ENCODE measurements at places on chromosomes 5 and 9.

- no peak for DNase-seq
These were observed 2.8 kb downstream of the DCANP1 start for GRCh38 chr5:135444360-135444759.

GRCh38 chr9:133979273-133979920, 12.7 kb downstream of the VAV2 start:
- no peak for DNase-seq

DNA sequence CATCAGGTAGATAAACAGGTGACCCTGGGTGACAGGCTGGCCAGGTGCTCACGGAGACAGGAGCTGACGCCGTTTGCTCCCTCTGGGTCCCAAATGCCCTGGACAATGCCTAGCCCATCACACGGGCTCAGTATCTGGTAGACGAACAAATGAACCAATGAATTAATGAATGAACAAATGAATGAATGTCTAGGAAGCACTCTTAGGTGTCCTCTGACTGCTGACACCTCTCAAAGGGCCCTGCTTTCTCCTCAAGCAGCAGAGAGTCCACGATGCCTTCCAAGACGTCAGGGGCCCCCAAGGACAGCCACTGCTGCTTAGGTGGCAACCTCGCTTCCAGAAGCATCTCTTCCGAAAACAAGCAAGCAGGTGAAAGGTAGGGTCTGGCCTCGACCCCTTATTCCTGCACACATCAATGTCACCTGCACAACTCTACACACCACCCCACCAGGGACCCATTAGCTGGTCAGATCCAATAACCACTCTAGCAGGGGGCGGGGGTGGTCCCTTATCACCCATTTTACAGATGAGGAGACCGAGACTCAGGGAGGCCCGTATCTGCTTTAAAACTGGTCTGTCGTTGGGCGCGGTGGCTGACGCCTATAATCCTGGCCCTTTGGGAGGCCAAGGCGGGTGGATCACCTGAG, 45.2 kb downstream of the VAV2 start:
- no peak for DNase-seq

DNA sequence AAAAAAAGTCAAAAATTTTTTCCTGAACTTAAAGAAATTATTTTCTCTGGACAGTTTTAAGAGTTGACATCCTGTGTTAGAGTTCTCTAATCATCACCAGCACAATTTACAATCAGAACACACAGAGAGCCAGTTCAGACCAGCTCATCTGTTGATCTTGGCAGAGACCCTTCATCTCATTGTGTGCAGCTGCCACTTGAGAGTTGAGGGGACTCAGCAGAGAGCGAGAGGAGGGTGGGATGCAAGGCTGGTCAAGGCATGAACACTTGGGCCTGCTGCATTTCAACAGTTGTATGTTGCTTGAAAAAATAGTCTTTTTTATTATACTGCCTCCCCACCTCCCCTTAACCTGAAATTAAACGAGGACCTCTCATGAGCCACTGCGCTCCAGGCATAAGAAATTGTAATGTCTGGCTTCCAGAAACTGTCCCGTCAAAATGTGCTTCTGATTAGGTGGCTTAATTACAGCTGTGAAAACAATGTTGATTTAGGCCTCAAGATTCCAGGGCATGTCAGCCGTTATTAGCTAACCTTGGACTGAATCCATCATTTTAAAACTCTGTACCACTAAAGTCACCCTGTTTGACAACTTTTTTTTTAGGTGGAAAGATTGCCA, 383.6 kb downstream of the CCDC171 start:
- no peak for DNase-seq

DNA sequence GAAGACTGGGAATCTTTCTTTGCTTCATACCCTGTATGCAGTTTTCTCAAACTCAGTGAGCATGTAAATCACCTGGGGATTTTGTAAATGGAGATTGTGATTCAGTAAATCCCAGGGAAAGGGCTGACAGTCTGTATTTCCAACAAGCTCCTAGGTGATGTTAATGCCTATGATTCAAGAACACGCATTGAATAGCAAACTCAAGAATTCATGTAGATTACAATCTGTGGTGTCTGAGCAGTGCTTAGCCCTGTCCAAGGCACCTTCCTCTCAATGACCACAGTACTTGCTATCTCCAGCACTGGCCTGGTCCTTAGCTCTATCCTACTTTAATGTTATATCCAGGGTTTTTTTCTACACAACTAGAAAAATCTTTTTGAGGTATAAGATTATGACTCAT, 721.4 kb upstream of the MEF2C start:
- no peak for DNase-seq

GRCh38 chr9:87662808-87663528, 63.0 kb upstream of the CTSL start:
- DNase-seq, result peak; percentile 97

GRCh38 chr9:130023144-130023787, 19.7 kb downstream of the FNBP1 start:
- DNase-seq, result no peak

- DNase-seq, result peak; percentile 56
These were observed 33.3 kb downstream of the NKX2-5 start for GRCh38 chr5:173201636-173202265.

- no peak for DNase-seq
These were observed 127.5 kb upstream of the IRX4 start for GRCh38 chr5:2009986-2010914.

DNA sequence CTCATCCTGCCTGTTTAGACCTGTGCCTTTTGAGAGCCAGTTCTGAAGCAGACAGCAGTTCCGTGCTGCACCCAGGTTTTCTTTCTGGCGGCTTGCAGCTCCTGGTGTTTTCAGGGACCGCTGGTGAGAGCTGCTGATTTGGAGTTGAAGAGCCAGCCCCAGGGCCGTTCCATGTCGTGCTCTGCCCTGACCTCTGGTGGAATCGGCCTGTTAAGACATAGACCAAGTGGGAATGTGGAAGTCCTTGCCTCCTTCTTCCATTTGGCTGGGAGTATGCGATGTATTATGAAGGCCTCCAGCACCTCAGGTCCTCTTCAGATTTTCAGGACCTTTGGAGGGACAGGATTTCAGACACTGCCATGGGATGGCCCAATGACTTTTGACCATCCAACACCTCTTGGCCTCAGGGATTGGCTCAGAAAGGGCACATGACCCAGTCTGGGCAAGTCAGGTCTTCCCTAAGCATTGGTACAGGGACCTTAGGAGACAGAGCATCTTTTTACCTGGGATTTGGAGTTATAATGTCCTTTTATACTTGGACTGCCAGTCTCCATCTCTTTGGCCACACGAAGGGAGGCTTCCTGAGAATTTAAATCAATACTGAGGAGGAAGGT, 136.1 kb upstream of the CLINT1 start:
- peak; percentile 33 for DNase-seq

DNA sequence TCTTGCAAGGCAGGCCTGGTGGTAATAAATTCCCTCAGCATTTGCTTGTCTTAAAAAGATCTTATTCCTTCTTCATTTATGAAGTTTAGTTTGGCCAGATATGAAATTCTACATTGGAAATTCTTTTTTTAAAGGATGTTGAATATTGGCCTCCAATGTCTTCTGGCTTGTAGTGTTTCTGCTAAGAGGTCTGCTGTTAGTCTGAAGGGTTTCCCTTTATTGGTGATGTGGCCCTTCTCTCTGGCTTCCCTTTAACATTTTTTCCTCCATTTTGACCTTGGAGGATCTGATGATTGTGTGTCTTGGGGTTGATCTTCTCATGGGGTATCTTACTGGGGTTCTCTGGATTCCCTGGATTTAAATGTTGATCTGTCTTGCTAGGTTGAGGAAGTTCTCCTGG, 33.5 kb upstream of the PRR16 start:
- no peak for DNase-seq

- DNase-seq, result no peak
These were observed 384.8 kb upstream of the PCSK5 start for GRCh38 chr9:75505654-75506053.

GRCh38 chr9:109730228-109730627, 49.8 kb upstream of the PALM2AKAP2 start:
- DNase-seq, result peak; percentile 55

DNA sequence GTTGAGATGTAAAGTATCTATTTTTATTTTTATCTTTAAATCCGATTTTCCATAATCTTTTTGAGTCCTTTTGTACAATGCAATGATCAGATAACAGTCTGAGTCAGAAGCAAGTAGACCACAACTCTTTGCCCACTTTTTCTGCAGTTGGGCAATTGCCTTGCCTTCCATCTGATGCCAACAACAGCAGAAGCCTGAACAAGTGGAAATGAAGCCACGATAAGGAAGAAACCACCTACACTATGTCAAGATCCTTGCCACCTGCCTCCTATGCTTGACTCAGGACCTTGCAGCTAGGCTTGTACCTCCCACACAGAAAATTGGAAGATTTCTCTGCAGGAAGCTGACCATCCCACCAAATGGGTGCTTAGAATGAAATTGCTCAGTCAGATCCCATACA, 78.6 kb downstream of the ANXA1 start:
- peak; percentile 51 for DNase-seq

- DNase-seq, result peak; percentile 82
These were observed 56.7 kb upstream of the RPS23 start for GRCh38 chr5:82334856-82335255.

DNA sequence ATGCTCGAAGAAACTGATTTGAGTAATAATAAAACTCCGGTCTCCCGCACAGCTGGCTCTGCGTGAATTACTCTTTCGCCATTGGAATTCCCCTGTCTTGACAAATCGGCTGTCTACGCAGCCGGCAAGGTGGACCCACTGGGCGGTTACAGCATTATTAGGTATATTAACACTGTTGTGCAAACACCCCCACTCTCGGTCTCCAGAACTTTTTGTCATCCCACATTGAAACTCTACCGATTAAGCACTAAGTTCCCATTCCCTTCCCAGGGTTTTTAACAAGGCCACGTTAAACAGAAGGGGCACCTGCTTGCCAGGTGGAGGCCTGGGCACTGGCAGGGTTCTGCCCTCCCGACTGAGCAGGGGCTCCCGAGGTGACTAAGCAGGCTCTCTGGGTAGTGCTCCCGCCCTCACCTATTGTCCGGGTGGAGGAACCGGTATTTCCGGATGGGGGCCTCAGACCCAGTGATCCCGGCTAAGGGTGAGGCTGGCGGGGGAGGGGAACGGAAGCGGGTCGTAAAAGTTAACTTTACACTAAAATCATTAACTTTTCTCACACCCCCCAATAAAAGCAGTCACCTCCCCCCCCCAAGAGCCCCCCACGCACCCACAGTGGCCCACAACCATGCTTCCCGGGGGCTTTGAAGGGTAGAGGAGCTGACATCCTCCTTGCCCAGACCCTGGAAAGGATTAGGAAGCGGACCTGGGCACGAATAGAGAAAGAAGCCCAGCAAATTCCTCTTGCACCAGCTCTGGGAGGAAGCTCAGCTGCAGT, 53.5 kb upstream of the TJP2 start:
- peak; percentile 58 for DNase-seq

DNA sequence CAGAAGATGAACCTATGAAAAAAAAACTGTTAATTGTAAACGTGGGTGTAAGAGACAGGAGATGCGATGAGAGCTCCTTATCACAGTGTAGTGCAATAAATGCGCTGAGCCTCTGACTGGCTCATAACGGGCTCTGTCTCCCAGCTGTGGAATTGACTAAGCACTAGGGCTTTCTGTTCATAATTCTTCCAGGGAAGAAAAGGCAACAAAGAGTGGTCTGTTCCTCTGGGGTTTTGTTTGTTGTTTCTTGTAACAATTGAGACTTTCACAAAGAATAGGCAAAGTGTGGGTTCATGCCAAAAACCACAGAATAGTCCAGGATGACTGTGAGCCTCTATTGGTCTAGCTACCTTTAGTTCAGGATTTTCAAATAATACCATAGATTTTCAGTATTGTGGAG, 39.4 kb downstream of the UBE2QL1 start:
- no peak for DNase-seq

DNA sequence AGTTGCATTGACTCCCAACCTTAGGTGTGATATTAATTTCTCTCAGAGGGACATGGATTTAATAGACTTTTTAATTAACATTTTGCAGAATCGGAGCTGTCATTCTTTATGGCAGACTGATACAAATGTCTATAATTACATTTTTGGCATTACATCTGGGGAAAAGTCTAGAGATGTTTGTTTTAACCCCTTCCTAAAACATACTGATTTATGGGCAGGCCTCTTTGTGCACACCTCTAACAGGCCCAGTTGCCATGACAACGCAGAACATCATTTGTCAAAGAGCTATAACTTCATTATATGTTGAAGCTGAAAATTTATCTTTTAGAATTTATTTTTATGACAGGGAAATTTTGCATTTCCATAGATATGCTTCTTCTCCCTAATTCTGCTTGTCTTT, 158.5 kb downstream of the NTRK2 start:
- no peak for DNase-seq

- DNase-seq, result peak; percentile 2
These were observed 34.7 kb downstream of the ERCC6L2 start for GRCh38 chr9:95910023-95910707.

GRCh38 chr5:74072646-74073045, 446.6 kb downstream of the ARHGEF28 start:
- no peak for DNase-seq

- DNase-seq, result no peak
These were observed 188.3 kb upstream of the ZNF618 start for GRCh38 chr9:113687680-113688371.

DNA sequence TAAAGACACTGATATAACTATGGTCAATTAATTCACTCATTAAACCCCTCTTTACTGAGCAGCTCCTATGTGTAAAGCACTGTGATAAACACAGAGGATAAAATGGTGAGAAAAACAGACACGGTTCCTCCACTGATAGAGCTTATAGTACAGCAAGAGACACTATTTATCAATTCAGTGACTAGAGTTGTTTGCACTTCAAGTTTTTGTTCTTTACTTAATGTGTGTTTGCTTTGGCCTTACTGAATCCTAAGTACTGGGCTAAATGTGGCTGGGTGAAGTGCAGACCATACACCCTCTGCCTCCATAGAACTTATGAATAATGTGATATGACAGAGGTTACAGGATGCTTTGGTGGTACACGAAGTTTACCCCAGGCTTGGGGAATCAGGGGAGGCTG, 80.1 kb upstream of the ITGA1 start:
- DNase-seq, result no peak

- DNase-seq, result no peak
These were observed 98.1 kb downstream of the PAX5 start for GRCh38 chr9:36935768-36936497.

GRCh38 chr5:111194925-111195324, 29.3 kb upstream of the CAMK4 start:
- DNase-seq, result no peak

- no peak for DNase-seq
These were observed 471.9 kb downstream of the MTRR start for GRCh38 chr5:8340739-8341344.

GRCh38 chr9:12916042-12916441, 141.2 kb downstream of the LURAP1L start:
- no peak for DNase-seq

- no peak for DNase-seq
These were observed 16.5 kb downstream of the ADCY2 start for GRCh38 chr5:7412409-7412808.

DNA sequence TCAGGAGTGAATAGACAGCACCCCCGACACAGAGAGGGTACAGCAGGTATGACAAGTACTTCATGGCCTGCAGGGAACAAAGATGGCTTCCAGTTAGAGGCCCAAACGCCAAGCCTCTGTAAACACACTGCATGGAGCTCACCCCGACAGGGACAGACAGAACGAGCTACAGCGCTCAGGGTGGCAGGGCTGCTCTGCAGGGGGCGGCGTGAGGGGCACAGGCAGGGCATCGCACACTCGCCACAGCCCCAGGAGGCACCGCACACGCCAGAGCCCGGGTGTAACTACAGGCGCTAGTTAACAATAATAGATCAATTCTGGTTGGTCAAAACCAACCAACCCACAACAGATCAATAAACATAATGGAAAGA, 21.1 kb downstream of the CLPTM1L start:
- DNase-seq, result no peak

GRCh38 chr9:28249424-28249823, 676.1 kb upstream of the C9orf72 start:
- DNase-seq, result no peak

GRCh38 chr5:138028971-138029365, 3.9 kb downstream of the FAM13B start:
- no peak for DNase-seq
